ENCODE measurements at places on chromosomes 2 and 18.

DNA sequence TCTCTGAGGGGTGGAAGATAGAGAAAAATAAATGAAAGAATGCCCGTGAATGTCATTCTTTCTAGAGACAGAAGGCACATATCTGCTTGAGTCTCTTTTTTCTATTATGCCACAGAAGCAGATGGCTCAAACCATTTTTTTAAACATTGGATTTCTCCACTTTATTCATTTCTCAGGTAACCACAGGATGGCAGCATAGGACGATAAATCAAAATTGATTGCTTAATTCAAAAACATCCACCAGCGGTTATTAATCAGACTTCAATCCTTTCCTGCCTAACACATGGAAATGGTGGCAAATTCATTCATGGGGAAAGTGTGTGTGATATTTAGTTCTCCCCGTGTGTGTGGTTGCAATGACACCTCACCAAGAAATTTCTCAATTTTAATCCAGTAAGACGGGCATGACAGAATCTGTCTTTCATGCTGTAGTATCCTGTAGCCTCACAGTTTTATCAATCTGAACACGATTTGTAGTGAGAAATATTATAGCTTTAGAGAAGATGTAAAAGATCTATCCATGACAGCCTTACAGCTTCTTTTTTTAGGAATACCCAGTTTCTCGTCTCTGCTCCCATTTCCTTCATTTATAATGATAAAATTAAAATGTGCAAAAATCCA lies 72.2 kb downstream of the DSC3 start:
- DNase-seq = peak; percentile 17

DNA sequence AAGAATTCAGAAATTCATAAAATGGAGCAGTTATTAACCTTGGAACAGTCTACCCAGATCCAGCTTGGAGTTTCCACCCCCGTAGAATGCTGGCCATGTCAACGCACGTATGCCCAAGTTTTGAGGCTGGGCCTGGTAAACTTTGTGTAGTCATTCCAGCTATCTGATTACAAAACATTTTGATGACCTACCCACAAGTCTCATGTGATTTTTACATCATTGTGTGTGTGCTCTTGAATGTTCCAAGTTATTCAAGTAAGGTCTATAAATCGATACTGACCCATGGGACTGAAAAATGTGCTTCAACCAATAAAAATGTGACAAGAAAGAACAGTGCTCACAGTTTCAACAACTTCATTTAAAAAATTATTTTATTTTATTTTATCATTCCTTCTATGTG lies 32.5 kb upstream of the ICOS start:
- DNase-seq = peak; percentile 65

DNA sequence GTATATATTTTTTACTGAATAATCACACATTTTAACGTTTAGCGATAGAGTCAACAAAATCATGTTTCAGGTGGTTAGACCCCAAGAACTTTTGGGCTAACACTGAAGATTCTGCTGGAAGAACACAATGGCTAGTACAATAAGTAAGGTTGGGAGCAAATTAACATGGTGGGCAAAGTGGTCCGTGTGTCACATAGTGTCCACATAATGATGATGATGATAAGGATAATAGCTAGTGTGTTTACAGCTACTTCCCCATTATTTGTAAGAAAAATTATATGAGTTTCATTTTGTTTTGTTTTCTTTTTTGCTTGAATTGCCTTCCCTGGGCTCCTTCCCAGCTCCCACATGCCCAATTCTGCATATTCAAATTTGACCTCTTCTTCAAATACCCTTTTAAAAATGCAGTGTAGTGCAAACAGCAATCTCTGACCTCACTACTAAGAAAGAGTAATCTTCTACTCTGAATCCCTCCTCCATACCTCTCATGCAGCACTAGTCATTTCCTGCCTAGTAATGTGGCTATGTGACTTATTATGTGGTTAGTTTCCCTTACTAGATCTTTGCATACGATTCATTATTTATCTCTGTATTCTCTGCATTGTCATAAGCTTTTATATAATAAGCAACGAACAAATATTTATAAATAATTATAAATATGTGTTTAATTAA lies 16.9 kb upstream of the VPS54 start:
- DNase-seq = peak; percentile 86

DNA sequence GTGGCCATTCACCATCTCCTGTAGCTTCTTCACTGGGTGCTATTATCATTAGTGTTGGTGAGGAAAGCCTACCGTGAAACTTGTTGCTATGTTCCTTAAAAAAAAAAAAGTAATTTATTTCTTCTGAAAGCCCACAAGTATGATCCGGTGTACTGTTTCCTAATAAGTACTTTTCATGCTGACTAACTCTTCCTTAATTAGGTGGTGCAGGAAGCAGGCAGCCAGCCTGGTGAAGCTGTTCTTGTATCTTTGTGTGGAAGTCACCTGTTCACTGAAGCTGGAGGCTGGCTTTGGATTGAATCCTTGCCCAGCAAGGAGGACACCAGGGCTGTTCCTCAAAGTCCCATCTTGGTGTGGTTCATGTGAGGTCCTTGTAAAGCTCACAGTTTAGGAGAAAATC lies 321.7 kb upstream of the THSD7B start:
- DNase-seq = no peak

DNA sequence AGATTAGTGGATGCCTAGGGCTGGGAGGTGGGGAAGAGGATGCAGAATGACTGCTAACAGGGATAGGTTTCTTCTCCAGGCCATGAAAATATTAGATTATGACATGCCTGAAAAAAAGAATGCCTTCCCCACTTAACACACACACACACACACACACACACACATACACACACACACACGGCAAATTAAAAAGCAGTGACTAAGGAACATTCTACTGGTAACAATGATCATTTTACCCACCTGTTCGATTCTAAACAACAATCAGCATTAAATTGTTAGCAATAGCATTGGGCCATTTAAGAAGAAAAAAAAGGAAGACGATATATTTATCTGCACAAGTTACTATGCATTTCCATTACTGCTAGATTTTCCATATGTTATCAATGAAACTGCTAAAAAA lies 10.8 kb downstream of the CACNB4 start:
- no peak for DNase-seq

GRCh38 chr2:186721956-186722355 lies 28.1 kb downstream of the FAM171B start:
- DNase-seq = no peak

DNA sequence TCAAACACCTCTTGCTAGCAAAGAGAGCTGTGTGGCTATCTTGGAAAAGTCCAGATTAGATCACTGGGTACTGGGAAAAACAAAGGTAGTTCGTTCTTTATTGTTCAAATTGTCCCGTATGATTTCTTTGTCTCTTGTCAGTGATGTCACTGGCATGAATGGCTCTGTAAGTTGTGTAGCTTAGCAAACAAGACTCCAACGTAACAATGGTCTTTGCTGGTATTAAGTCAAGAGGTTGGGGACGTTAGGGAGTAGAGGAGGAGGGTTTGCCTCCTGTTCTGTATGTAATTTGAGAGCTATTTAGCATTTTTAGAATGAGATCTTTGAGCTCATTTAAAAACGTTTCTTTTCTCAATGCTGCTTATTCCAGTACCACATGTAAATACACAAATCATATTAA lies 216.5 kb upstream of the SP5 start:
- DNase-seq = no peak

DNA sequence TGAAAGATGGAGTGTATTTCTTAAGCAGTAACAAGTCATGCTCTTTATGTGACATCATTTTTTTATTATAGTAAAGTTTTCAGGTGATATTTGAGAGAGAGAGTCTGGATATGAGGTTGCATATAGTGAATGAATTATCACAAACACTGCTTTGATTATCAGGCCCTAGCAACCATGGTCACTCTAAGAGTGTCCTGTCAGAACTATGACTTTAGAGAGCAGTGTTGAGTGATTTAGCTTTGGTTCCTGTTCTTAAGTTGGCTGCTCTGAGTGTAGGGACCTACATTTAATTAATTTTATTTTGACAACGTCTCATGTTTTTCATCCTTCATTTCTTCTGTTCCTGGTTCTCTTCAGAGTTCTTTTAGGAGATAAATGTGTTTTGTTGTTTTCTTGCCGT lies 275.5 kb downstream of the KCNJ3 start:
- no peak for DNase-seq

- DNase-seq = no peak
These were observed 79.8 kb upstream of the STK17B start for GRCh38 chr2:196251132-196251531.

DNA sequence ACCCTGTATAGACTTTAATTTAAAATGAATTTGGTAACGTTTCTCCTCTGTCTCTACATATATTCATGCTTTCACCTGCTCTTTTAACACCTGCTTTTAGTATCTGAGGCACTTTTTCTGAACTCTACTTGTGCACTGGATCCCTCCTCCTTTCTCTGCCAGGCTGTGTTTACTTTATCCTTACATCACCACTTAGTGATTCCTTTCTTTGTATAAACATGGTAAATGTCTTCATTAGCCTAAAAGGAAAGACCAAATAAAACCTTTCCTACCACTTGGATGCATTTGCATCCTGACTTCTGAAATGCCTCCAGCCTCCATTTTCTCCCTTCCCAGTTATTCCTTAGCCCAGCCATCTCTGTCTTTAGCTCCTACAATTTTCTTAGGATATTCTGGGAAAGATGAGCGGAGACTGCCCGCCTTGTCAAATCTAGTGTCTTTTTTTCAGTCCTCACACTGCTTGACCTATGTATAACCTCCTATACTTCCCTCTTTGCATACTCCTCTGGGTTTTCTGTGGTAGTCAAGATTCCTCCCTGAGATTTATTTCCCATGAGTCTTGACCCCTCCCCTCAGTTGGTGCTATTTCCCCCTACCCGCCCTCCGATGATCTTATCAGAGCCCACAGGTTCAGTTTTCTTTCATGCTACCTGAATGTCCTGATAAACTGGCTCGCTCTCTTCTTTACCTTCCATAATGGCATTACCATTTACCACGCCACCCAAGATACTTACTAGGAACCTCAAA lies 44.8 kb downstream of the REL start:
- no peak for DNase-seq

DNA sequence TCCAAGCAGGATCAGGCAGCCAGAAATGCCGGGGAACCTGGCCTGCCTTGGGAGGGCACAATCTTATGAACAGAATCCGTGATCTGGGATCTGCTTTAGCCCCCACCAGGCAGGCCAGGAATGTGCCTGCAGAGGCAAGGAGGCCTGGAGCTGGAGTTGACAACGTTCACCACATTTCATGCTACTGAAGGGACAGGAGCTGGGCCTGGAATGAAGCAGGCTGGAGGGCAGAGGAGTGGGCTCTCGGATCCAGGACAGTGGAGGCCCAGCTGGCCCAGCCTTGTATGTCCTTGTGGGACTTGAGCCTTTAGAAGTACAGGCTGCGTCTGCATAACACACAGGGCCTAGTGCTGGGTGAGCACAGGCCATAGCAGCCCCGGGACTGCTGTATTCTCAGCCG lies 91.8 kb downstream of the KLHL29 start:
- no peak for DNase-seq

GRCh38 chr2:236156860-236157194 lies 11.4 kb downstream of the GBX2 start:
- DNase-seq = no peak

GRCh38 chr2:137963535-137964065 lies 673 bp upstream of the HNMT start:
- DNase-seq = no peak

GRCh38 chr18:2376707-2377106 lies 194.6 kb downstream of the METTL4 start:
- DNase-seq = no peak

GRCh38 chr2:225033440-225034318 lies 8.6 kb downstream of the DOCK10 start:
- no peak for DNase-seq

- DNase-seq = peak; percentile 64
These were observed 67.8 kb upstream of the EPAS1 start for GRCh38 chr2:46229134-46230063.

DNA sequence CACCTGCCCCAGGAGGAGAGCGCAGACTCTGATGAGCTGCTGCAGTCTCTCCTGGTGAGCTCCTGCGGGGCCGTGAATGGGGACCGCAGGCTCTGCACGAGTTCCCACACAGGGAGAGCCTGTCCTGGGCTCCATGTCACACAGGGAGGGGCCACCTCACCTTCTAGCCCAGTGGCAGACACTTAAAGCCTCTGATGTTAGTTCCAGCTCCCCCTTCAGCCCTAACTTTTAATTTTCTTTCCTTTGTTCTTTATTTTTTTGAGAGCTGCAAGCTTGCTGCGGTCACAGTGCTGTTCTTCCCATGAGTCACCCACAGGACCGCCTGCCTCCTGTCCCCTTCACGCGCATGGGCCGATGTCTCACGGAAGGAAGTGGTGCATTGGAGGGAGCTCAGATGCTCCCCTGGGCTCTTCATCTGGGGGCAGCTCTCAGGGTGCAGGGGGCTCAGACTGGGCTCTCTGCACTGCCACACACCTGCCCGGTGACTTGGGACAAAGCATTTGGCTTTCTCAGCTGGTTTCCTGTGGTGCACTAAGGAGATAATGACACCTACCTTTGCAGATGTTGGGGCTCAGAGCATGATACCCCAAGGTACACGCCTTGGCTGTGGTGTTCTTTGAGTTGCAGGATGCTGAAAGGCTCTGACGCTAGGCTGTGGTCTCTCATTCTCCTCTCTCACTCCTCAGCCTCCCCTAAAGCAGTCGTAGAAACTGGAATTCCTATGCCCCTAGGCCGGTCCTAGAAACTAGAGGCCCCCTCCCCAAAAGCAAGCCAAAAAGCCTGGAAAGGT lies 37.2 kb upstream of the PXDN start:
- DNase-seq = no peak

- no peak for DNase-seq
These were observed 3.0 kb downstream of the PIKFYVE start for GRCh38 chr2:208269091-208269490.

GRCh38 chr2:11250400-11251196 lies 93.8 kb downstream of the ROCK2 start:
- peak; percentile 22 for DNase-seq

DNA sequence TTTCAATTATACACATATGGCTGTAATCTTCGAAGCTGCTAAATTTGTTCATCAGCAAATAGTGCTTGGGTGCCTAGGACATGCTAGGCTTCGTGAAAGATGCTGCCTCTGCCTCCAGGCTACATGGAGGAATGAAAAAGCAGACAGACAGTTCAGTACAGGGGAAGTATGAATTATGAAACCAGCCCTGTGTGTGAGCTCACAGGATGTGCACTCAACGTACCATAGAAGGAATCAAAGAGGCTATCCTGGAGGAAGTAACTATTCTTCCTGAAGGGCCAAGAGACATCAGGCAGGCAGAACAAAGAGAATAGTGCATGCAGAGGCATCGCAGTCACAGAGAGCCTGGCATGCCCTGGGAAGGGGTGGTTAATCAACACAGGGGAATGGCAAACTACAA lies 61.4 kb downstream of the DYM start:
- DNase-seq = no peak

DNA sequence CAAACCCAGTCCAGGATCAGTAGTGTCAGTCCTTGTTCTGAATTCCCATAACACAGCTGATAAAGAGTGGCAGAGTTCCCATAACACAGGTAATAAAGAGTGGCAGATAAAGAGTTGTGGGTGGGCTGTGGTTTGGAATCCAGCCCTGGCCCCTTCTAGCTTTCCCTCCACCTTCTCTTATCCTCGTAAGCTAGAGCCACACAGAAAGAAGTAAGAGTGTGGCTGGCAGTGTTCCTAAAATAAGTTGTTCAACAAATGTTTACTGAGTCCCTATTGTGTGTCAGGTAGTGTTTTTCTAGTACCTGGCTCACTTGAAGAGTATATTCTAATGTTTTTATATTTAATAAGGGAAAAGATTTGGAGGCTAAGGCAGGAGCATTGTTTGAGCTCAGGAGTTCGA lies 65.0 kb upstream of the BCL2L11 start:
- DNase-seq = no peak

- DNase-seq = no peak
These were observed 467.7 kb upstream of the RGPD4 start for GRCh38 chr2:107359021-107359420.

GRCh38 chr2:21234001-21234400 lies 110.2 kb downstream of the TDRD15 start:
- DNase-seq = no peak
